ENCODE measurements at places on chromosomes 2 and 18. TPM values are rescaled to one million over a fixed set of nuclear protein-coding genes. Genes with fewer than 3 reads are reported as not detected.

- H3K36me3 ChIP-seq, result no peaks in the 10 kb centered on the region
- peaks cover 5% of the 10 kb centered on the region for H3K27me3 ChIP-seq
- no peak for DNase-seq
- no peaks in the 10 kb centered on the region for H3K4me1 ChIP-seq
Measured at GRCh38 chr2:48719480-48720177, 35.9 kb downstream of the LHCGR start.

DNA sequence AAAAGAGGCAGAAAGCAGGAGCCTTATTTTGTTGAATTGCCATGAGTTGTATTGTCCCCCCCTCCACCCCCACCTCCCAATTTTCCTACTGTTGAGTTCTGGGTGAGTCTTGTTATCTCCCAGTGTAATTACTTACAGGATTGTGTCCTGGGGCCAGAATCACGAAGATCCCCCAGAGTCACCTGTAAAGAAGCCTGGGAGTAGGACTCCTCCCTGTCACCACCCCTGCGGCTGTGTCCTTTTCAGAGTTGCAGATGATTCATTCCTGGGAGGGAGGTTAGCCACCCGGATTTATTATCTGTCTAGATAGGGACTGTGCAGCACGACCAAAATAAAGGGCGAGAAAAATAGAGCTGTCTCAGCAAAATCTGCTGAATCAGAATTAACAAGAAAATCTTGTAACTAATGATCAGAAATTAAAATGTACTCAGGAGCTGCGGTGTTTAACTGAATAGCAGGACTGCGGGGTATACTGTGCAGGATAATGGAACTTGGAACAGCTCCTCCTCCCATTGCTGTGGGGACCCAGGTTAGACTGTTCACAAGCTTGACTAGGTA, 81.7 kb upstream of the CAPN13 start:
- no peaks in the 10 kb centered on the region for H3K4me1 ChIP-seq
- H3K4me3 ChIP-seq, result no peak overlapping the region
- no peaks in the 10 kb centered on the region for H3K36me3 ChIP-seq
- no peak for DNase-seq

GRCh38 chr2:26454561-26455001, 23.3 kb downstream of the OTOF start:
- no peak for DNase-seq
- no peak overlapping the region for H3K4me3 ChIP-seq
- H3K36me3 ChIP-seq, result no peaks in the 10 kb centered on the region
- H3K27me3 ChIP-seq, result no peaks in the 10 kb centered on the region
- H3K4me1 ChIP-seq, result no peaks in the 10 kb centered on the region

GRCh38 chr2:58427572-58428095, 186.5 kb upstream of the FANCL start:
- peaks cover 38% of the 10 kb centered on the region for H3K27me3 ChIP-seq
- H3K27ac ChIP-seq, result no peak overlapping the region
- DNase-seq, result peak; percentile 38
- H3K36me3 ChIP-seq, result no peaks in the 10 kb centered on the region
- peak overlapping the region; percentile 69 for H3K4me3 ChIP-seq
- peaks cover 4% of the 10 kb centered on the region for H3K4me1 ChIP-seq

- no peaks in the 10 kb centered on the region for H3K4me1 ChIP-seq
- H3K36me3 ChIP-seq, result no peaks in the 10 kb centered on the region
- peak; percentile 17 for DNase-seq
- no peak overlapping the region for H3K27ac ChIP-seq
Measured at GRCh38 chr2:189633392-189633811, 27.9 kb upstream of the ASNSD1 start.

GRCh38 chr2:49837561-49838293, 683.4 kb upstream of the FSHR start:
- H3K36me3 ChIP-seq, result no peaks in the 10 kb centered on the region
- DNase-seq, result no peak
- no peaks in the 10 kb centered on the region for H3K4me1 ChIP-seq
- no peak overlapping the region for H3K4me3 ChIP-seq
- no peak overlapping the region for H3K27ac ChIP-seq

DNA sequence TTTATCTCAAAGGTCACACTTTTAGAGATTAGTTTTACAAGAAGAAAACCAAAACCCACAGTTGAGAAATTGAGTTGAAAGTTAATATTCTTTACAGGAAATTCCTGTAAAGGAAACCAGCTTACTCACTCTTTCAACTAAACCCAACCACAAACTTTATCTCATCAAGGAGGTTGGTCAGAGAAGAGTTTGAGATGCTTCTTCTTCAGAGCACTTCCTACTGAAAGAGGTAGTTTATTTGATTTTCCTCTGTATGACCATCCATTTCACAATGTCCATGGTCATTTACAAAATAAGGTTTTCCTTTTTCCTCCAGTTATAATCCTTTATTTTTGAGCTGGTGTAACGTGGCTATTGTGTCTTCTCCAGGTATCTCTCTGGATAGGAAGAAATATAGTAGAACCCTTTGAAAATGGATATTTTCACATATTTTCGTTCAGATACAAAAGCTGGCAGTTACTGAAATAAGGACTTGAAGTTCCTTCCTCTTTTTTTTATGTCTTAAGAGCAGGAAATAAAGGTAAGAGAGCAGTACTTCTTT, 4.5 kb upstream of the IL18RAP start:
- peaks cover 57% of the 10 kb centered on the region for H3K4me1 ChIP-seq
- DNase-seq, result no peak
- peaks cover 7% of the 10 kb centered on the region for H3K27me3 ChIP-seq
- peaks cover 14% of the 10 kb centered on the region for H3K36me3 ChIP-seq

- no peak for DNase-seq
- H3K27me3 ChIP-seq, result no peaks in the 10 kb centered on the region
- H3K4me1 ChIP-seq, result peaks cover 22% of the 10 kb centered on the region
- no peak overlapping the region for H3K4me3 ChIP-seq
- no peak overlapping the region for H3K27ac ChIP-seq
Measured at GRCh38 chr2:54638103-54638502, 85.4 kb upstream of the EML6 start.

DNA sequence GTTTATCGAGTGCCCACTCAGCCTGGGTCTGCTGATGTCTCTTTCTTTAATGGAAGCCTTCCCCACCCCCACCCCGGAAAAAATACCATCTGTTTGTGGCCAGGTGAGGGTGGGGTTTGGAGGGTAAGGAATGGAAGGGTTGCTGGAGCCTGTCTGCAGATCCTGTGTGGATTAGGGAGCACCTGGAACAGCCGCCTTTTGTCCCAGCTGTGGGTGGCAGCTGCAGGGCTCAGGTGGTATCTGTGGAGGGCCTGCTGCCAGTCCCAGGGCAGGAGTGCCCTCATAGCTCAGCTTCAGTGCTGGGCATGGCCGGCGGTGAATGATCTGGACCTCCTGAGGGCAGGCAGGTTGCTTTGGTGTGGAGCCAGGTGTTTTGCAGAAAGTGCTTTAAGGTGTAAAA, 45.3 kb downstream of the IMPA2 start:
- H3K4me1 ChIP-seq, result no peaks in the 10 kb centered on the region
- no peaks in the 10 kb centered on the region for H3K27me3 ChIP-seq
- no peak overlapping the region for H3K27ac ChIP-seq
- H3K36me3 ChIP-seq, result peaks cover 4% of the 10 kb centered on the region
- no peak for DNase-seq

DNA sequence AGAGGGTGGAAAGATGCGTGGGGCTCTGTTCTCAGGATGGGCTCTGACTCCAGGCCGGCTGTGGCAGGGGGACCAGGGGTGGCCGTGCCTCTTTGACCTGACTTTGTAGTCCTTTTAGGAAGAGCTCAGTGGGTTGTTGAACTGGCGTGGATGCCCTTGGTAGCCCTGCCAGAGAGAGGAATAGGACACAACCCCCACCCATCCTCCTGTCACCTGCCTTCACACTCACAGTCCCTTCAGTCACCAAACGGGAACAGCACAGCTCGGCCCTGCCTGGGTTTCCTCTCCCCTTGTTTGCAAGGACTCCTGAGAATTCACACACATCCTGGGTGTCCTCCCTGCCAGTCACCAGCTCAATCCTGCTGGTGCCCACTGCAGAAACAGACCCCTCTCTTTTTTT, 20.1 kb upstream of the MRPL33 start:
- H3K27me3 ChIP-seq, result peaks cover 9% of the 10 kb centered on the region
- H3K36me3 ChIP-seq, result peaks cover 2% of the 10 kb centered on the region
- H3K4me3 ChIP-seq, result no peak overlapping the region
- H3K4me1 ChIP-seq, result peaks cover 3% of the 10 kb centered on the region
- no peak overlapping the region for H3K27ac ChIP-seq

GRCh38 chr2:121944072-121944831, 188.8 kb downstream of the TSN start:
- H3K36me3 ChIP-seq, result no peaks in the 10 kb centered on the region
- peaks cover 6% of the 10 kb centered on the region for H3K4me1 ChIP-seq
- H3K27me3 ChIP-seq, result peaks cover 4% of the 10 kb centered on the region
- no peak overlapping the region for H3K27ac ChIP-seq
- DNase-seq, result no peak
- no peak overlapping the region for H3K4me3 ChIP-seq

DNA sequence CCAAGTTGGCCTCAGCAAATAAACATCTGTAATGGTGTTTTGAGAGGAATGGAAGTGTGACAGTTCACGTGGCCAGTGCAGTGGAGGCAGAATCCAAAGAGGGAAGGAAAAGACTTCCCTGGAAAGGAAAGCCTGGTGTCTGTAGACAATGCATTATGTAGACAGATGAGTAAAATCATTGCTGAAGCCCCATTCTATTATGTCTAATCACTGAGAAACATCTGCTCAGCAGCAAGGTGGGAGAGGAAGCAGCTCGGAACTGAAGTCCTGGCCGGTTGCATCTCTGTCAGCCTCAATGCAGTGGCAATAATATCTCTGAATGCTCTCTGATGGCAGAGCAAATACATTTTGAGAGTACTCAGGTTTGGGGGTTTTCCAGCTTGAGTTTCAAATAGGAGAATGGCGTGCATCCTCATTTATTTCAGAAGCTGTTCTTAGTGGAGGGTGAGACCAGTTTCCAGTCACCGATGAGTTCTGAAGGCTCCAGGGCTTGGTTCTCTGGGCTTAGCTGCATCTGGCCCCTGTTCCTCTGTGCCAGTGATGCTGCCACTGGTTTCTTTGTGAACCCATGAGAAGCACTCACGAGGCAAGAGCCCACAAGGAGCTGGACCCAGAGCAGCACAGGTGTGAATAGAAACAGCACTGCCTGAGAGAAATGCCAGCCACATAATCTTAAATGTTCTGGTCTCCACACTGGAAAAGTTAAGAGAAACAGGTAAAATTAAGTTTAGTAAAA, 63.3 kb downstream of the RPIA start:
- H3K36me3 ChIP-seq, result peaks cover 70% of the 10 kb centered on the region
- H3K27ac ChIP-seq, result peak overlapping the region; percentile 99
- no peak overlapping the region for H3K4me3 ChIP-seq

DNA sequence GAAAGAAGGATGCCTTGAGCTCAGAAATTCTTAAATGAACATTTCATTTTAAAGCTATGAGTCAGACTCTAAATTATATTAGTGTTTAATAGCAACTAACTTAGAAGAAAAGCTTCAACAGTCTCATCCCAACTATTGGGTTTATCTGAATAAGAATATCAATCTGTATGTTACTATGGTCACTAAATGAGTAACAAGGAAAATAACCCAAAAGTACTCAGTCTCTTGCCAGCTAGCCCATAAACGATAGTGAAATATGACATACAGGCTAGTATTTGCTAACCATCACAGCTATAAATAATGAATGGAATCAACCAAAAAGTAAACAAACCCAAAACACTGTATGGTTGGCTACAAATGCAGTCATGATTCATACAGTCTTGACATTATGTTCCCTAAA, 174.9 kb downstream of the RAB3GAP1 start:
- H3K36me3 ChIP-seq, result peaks cover 4% of the 10 kb centered on the region
- no peak overlapping the region for H3K27ac ChIP-seq
- H3K4me3 ChIP-seq, result no peak overlapping the region

DNA sequence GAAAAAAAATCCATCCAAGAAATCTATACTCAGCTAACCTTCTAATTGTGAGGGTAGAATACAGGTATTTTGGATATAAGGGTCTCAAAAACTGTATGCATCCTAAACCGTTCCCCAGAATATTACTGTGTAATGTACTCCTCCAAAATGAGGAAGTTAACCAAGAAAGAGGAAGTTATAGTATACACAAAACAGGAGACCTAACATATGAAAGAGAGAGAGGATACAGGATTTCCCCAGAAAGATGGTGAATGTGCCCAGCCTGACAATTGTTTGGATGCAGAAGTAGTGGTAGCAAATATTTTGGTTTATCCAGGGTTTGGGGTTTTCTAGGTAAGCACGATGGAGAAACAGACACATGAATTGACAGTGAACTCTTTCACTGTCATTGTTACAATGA, 50.6 kb downstream of the GALNT3 start:
- no peaks in the 10 kb centered on the region for H3K36me3 ChIP-seq
- no peaks in the 10 kb centered on the region for H3K4me1 ChIP-seq
- H3K27me3 ChIP-seq, result no peaks in the 10 kb centered on the region
- no peak overlapping the region for H3K27ac ChIP-seq

DNA sequence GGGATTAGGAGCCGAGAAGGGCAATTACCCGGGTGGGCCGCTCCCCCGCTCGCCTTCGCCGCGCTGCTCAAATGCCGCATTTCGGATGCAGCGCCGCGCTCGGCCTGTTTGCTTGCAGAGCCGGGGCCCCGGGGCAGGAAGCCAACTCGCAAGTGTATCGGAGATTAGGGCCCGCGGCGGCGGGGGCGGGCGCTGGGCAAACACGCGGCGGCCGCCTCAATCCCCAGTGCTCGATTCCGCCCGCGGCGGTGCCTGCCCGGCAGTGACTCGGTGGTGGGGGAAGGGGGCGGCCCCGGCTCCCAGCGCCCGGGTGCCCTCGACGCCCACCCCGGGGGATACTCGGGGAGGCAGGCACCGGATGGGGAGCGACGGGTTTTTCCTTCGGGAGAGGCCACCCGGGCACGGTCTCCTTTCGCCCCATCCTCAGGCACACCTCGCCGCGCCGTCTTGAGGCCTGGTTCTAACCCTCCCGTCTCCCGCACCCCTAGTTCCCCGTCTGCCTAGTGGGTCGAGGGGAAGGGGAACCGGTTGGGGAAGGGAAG, 26.6 kb upstream of the NOTO start:
- peak overlapping the region; percentile 71 for H3K4me3 ChIP-seq
- peaks cover 41% of the 10 kb centered on the region for H3K27me3 ChIP-seq
- H3K27ac ChIP-seq, result no peak overlapping the region
- DNase-seq, result peak; percentile 89
- H3K36me3 ChIP-seq, result no peaks in the 10 kb centered on the region

DNA sequence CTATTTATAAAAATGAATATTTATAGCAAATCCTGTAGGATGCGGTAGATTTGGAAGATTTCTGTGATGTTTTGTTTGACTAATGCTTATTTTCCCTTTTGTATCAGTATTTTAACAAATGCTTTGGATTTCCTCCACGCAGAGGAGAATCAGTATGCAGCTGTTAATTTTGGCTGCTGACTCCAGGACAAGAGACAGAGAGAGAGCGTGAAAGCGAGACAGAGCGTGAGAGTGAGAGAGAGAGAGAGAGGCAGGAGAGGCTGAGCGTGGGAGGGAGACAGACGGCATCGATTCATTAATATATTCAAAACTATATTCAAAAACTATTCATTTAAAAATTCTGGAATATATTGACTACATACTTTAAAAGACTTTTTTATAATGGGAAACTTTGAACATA, 62.5 kb downstream of the RRM2 start:
- H3K36me3 ChIP-seq, result peaks cover 8% of the 10 kb centered on the region
- no peaks in the 10 kb centered on the region for H3K27me3 ChIP-seq
- H3K27ac ChIP-seq, result no peak overlapping the region

Gene NOTO
- total RNA-seq, result not detected

Gene GATA6
- total RNA-seq, result not detected

Gene RGPD4
- 0.19 TPM for total RNA-seq

Gene MAPK4
- not detected for total RNA-seq

Gene SGO2
- total RNA-seq, result 56.7 TPM

Gene GPBAR1
- 0.11 TPM for total RNA-seq

Gene SFT2D3
- total RNA-seq, result 2.8 TPM

Gene LYPD6B
- not detected for total RNA-seq

Gene CIB4
- total RNA-seq, result not detected

Gene CLEC4F
- total RNA-seq, result not detected

Gene CREG2
- total RNA-seq, result not detected

Gene MREG
- 9.1 TPM for total RNA-seq

Measured in activated CD4-positive, alpha-beta T cell treated with anti-CD3 and anti-CD28 coated beads for 36 hours (primary cell).